ENCODE measurements at places on chromosomes 11 and 22.

DNA sequence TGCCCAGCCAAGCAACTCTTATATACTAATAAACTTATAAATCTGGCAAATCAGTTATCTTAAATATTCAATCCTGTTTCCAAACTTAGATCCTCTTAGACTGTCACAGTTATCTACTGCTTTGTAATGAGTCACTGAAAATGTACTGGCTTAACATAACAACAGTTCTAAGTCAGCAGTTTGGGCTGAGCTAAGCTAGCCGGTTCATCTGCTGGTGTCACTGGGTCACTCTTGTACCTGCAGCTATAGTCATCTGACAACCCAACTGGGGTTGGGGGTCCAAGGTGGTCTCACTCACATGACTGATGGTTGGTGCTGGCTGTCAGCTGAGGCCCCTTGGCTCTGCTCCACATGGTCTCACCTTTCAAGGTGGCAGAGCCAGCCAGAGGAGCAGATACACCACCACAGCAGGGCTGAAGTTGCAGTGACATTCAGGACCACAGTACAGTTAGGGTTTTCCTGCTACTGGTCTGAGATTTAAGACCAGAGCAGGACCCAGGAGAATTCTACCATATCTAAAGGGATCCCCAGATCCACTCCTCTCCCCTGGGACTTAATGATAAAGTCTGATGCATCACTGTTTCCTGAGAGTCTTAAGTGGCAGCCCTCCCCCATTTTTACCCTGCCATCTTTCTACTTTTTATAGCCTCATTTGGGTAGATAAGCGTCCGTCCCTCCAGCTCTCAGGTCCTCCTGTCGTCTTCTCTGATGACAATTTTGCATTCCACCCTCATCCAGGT is 7.9 kb upstream of the MACROD1 start:
- DNase-seq, result peak; percentile 52

GRCh38 chr11:126646701-126647557 is 291.4 kb downstream of the ST3GAL4 start:
- peak; percentile 64 for DNase-seq

- no peak for DNase-seq
Observed at GRCh38 chr11:22161489-22161888, 31.4 kb upstream of the ANO5 start.

DNA sequence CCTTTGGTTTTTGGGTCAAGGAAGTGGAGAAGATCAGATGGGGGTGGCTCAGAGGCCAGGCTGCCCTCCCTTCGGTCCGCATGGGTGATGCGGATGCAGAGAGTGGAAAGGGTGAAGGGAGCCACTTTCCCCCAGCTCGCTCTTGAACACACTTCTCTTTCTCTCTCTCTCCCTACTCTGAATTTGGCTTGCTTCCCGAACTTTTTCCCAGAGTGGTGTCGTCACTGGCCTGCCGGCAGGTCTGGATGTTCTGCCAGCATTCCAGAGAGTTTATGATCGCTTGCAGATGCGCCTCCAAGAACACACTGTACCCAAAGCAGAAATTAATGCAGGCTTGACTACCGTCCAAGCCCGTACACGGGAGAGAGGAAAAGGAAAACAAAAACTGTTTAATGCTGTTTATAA is 103.2 kb downstream of the ZBTB16 start:
- peak; percentile 71 for DNase-seq

DNA sequence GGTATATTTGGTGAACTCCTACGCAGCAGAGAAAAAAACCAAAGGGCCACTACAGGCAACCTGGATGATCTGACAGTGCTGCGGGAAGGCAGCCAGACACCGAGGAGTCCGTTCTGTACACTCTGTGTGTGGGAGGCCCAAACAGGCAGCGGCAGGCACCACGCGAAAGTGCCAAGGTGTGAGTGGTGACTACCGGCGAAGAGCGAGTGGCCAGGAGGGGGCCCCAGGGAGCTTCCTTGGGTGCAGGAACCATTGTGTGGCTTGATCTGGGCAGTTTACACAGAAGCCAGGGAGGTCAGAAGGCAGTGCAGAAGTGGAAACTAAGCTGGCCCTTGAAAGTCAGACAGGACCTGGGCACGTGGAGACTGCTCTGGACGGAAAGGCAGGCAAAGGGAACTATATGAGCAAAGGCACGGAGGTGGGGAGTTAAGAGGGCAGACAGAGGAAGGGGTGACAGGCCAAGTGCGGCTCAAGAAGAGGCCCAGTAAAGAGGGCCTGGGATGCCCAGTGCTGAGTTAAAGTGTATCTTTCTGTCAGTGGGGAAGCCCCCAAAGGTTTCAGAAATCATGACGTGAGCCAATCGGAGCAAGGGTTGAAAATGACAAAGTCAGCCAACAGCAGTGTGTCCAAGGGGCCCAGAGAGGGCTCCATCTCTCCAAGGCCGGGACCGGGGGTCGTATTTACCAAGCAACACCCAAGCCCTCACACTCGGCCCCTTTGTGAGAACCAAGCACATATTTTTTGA is 10.6 kb downstream of the TMEM184B start:
- DNase-seq, result peak; percentile 59

DNA sequence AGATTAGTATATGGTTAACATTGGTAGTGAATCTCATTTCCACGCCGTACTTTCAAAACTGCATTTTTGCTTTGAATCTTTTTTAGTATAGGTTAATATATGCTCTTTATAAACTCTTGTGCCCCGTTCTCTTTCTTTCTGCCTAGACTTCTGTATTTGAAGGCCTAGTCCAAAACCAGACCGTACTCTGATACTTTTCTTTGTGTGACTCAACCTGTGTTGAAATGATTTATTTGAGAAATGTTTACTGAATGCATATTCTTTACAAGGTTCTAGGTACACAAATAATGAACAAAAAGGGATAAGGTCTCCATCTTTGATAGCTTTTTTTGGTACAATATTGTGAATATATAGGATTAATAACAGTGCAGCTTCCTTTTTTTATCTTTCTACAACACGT is 68.3 kb downstream of the HIPK3 start:
- DNase-seq, result no peak

GRCh38 chr11:87560352-87560751 is 522.6 kb downstream of the TMEM135 start:
- DNase-seq, result no peak

- DNase-seq, result no peak
Observed at GRCh38 chr11:45605051-45605450, 60.4 kb downstream of the CHST1 start.

DNA sequence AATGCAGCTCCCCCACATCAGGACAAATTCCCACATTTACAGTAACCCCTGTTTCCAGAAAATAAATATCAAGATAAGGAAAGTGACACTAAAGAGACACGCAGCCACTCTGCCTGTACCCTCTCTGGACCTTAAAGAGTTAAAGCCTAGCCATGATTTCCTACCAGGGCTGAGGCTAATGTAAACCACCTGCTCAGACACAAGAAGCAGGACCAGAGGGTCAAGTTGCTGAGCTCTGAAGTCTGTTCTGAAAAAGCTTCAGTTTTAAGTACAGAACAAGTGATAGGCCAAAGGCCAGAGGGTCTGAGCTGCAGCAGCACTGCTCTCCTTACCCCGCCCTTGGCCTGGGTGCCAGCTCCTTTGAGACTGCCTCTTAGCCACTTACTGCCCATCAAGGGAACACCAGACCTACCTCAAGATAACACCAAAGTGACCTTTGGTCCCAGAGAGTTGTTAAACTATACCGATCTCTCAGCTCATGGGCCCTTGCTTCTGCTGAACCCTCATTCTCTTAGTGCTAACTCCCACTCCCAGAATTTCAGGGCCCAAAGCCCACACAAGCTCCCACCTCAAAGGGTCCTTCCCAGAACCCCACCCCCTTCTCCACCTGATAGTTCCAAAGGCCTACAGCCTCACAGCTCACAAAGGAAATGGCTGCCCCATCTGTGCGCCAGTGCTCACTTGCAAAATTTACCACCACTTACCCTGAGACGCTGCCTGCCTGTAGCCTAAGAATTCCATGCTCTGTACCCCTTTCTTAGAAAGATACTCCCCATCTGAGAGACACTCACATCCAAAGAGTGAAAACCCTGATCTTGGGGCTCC is 40.5 kb downstream of the IL18BP start:
- no peak for DNase-seq

DNA sequence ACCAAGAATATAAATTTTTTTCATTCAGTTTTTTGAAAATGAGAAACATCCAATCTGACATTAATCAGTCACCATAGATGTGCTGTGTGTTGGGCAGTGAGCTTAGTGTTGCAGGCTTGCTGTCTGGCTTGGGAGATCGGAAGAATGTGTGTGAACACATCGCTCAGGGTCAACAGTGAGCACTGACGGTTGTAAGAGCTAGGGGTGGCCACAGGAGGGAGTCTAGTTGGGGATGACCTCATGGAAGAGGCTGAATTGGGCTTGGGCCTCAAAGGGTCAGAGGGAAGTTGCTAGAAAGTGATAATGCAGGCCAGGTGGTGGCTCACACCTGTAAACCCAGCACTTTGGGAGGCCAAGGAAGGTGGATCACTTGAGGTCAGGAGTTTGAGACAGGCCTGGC is 375.4 kb downstream of the DDX10 start:
- DNase-seq, result peak; percentile 13

DNA sequence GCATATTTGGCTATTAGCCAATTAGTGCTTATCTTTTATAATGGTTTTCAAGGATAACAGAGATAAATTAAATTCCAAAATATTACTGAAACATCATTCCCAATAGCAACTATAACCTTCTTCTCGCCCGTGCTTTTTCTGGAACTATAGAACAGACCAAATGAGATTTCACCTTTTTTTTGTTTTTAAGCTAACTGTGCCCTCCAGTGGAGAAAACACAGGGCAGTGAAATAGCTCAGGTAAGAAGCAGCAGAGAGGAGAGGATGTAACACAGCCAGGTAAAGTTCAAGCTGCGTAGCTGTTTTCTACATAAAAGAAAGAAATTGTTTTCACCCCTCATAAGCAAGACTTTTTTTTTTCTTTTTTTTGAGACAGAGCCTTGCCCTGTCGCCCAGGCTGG is 28.2 kb downstream of the HSD17B12 start:
- DNase-seq, result no peak

GRCh38 chr11:9972989-9973388 is 309.1 kb downstream of the SWAP70 start:
- peak; percentile 65 for DNase-seq

- DNase-seq, result no peak
Observed at GRCh38 chr11:26150031-26150430, 181.9 kb upstream of the ANO3 start.

DNA sequence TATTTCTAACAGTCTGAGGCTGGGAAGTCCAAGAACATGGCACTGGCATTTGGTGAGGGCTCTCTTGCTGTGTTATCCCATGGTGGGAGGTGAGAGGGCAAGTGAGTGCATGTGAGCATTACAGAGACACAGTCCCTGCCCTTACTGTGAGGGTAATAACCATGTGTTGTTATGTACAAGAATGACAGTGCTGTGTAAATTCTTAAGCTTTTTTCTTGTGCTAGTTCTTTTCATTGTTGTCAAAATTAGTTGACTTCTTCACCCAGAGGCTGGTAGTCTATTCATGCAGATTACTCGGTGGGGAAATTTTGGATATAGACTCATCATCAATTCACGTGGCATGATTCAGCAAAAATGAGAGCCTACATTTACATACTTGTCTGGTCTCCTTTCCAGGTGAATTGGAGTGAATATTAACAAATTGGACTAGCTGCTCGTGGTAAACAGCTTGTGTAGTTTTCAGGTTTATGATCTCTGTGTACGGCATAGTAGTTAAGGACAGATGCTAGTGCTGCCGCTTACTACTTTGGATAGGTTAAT is 49.3 kb downstream of the ATXN10 start:
- peak; percentile 29 for DNase-seq

- no peak for DNase-seq
Observed at GRCh38 chr22:26667140-26667539, 9.8 kb downstream of the MIAT start.

DNA sequence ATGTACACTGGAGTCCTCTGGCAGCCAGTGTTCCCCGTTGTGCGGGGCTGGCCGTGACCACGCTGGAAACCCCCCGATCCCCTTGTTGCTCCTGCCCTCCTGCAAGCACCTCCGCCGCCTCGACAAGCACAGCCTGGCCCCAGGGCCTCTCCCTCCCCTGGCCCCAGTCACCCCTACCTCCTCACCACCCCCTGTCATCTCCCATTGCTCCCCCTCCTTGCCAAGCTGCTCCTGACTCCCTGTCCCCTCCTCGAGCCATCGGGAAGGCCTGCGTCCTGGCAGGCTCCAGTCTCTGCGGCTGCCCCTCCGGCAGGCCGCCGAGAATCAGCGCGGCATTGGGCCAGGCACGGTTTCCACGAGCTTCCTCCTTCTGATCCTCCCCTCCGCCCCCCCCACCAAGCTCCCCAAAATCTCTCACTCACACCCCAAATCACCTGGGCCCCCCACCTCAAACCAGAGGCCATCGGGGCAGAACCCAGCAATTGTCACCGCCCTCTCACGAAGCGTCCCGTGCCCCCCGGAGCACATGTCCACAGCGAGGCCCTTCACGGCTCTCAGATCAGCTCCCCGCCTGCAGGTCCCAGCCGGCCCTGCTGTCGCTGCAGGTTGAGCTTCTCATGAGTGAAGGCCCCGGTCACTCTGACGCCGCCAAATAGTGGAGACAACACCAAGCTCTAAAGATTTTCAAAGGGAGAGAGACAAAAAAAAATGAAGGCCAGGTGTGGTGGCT is 5.7 kb upstream of the LSP1 start:
- DNase-seq, result no peak

DNA sequence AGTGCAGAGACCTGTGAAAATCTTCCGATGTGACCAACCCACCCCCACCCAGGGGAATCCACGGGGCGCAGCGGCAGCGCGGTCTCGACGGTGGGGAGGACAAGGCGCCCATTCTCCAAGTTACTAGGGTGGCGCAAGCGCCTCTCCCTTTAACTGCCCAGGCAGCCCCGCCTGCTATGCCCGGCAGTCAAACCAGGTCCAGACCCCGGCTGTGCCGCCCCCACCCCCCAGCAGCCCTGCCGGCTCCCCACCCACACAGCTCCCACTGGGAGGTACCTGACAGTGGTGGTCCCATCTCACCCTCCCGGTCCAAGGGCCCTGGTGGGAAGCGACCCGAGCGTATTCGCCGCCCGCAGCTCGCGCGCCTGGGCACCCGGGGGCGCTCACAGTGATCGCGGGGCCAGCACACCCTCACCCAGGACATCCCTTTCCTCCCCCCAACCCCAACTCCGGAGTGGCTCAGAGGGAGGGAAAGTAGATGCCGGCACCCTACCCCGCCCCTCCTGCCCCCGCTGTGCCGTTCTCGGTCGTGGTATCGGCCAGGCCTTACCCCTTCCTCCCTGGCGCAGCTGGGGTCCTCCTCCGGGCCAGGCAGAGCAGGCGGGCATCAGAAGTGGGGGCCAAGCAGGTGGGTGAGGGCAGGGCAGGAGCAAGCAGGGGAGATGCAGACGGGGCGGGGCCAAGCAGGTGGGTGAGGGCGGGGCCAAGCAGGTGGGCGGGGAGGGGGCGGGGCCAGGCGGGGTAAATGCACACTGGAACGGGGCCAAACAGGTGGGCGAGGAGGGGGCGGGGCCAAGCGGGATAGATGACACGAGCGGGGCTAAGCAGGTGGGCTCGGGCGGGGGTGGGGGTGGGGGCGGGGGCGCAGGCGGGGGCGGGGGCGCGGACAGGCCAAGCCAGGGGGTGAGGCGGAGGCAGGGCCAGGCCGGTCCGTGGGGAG is at the start of gene TRPM5:
TSS of gene TRPM5 (minus strand) at position 634 of the 940 bp plus-strand sequence. CDS start 21,478 bp downstream, outside the sequence.
- DNase-seq, result no peak

GRCh38 chr11:62843466-62843865 is 4.1 kb upstream of the WDR74 start:
- no peak for DNase-seq

Measured in ELR (cell line).